ENCODE measurements at places on chromosomes 2 and 18.

- DNase-seq = no peak
Observed at GRCh38 chr2:84443477-84443876, 15.6 kb downstream of the SUCLG1 start.

GRCh38 chr2:235063471-235063961 is 111.7 kb downstream of the SH3BP4 start:
- DNase-seq = no peak

DNA sequence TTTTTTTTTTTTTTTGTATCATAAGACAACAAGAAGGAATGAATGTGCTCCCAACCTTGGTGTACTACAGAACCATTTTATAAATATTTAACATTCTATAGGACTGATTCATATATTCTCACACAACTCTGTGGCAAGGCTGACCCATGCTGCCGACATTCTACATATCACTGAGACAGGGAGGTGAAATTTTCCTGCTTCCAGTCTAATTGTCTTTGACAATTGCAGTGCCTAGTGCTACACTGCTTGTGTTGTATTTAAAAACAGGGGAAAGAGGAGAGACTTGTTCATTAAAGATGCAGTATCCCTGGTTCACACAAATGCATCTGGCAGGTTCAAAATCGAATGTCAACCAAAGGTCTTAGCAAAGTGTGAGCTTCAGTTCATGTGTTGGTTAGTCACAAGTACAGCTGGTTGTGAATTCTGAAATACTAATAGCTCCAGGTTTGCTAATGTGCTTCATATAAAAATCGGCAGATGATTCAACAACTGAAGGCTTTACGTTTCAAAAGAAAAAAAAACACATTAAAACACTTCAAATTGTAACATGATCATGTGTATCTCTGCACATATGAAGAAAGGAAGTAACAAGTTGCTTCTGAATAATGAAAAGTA is 130.8 kb downstream of the FIGN start:
- DNase-seq = no peak

DNA sequence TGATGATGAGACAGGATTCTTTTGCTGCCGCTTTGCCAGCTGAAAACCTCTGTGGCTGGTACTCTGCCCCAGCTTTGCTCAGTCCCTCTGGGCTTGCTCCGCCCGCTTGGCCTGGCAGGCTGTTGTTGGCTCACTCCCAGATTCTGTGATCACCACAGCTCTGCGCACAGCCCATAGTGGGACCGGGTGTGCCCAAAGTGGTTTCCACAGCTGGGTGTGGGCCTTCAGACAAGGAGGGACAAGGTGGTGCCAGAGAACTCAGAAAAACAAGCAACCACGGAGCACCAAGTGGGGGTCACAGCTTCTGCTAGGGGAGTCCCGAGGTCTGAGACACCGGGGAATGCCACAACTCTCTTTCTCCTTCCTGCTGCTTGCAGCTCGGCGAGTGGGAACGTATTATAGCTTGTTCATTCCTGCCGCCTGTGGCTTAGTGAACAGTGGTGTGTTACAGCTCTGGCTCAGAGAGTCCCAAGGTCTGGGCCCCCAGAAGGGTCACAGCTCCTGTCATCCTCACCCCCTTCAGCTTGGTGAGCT is 9.2 kb upstream of the KYNU start:
- DNase-seq = no peak

DNA sequence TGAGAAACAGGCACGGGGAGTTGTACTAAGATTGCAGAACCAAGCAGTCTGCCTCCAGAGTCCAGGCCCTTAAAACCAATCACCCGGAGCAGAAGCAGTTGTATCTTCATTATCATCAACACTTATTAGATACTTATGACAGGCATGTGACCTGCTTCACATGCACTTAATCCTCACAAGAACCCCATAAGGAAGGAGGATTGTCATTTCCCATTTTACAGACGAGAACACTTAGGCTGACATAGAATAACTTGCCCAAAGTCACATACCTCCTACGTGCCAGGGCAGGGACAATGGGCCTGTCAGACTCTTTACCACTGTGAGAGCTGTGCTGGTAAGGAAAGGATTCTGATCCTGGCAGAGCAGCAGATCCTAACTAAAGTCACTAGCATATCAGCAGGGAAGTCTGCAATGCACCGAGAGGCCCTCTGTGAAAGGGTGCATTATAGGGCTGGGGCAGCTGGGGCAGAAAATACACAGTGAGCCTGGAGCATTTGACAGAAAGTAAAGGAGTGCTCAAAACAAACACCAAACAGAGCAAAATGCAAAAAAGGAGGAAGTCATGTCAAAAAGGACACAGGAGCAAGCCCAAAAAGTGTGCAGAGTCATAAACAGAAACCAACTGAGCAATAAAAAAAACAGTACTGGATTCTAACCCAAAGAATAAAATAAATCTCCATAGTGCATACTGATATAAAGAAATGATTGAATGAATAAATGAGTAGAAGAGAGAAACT is 55.9 kb upstream of the SP3 start:
- DNase-seq = no peak

GRCh38 chr2:34012715-34013302 is 413.7 kb upstream of the FAM98A start:
- DNase-seq = peak; percentile 0

DNA sequence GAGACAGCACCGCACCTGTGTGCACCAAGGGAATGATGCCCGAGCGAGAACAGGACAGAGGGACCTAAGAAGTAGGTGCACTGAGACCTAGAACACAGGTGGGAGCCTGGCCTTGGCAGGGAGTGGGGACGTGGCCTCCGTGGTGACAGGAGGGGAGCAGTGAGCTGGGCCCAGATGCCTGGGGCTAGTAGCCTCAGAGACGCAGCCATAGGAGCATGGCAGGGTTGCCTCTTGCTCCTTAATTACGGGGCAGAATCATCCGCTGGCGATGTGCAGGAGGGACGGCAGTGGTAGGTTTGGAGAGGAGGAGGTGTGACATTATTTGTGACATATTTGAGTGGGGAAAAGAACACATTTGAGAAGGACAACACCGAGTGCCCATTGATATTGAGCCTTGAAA is 57.0 kb upstream of the HPCAL1 start:
- DNase-seq = no peak

DNA sequence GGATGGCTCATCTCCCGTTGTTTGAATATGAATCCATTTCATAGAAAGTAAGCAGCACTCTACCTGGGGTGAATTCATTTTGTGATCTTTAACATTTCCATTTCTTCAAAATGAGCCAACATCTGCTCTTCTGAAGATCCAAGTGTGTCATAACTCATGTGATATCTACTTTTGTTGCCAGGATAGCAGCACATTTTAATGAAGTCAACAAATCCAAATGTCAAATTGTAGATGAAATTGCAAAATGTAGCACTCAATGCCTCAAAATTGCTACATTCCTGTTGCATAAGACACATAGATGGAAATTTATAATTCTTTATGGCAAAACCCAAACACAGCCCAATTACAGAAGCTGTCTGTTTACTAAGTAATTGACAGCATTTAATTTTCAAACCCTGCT is 360.7 kb downstream of the TMX3 start:
- DNase-seq = no peak

GRCh38 chr2:63078852-63079606 is 28.4 kb downstream of the OTX1 start:
- no peak for DNase-seq

DNA sequence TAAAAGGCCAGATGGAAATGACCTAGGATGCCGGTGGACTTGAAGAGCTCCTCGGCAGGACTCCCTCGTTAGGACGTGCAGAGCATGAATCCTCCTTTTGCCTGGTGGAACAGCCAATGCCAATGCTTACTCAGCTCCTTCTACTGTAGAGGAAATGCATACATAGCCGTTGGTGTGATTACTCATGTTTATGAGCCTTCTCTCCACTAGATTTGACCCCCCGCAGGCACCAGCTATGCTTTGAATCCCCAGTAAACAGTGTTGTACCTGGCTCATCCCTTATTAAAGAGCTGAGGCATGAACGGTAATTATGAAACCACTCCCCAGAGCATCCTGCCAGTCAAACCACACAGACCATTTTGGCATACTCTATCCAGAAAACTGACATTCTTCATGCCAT is 172.8 kb downstream of the ANTXR1 start:
- no peak for DNase-seq

GRCh38 chr18:63249771-63250170 is 69.8 kb downstream of the BCL2 start:
- no peak for DNase-seq

- no peak for DNase-seq
Observed at GRCh38 chr2:220674033-220674432, 898.1 kb downstream of the EPHA4 start.

DNA sequence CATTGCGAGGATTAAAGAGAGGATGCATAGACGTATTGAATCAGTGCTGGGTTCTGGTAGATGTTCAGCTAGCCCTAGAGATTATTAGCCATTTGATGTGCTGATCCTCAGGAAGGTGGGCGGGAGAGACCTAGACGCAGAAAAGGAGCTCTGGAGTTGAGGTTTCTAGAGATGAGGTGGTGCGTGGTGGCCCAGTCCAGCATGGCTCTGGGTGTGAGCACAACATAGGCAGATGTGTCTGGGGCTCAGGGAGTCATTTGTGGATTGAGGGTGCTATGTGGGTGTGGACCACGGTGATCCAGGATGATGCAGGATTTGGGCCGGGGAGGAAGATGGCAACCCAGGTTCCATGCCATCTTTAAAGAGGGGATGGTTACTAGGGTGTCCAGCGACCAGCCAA is 102.1 kb downstream of the NEDD4L start:
- no peak for DNase-seq

GRCh38 chr18:2573408-2573807 is 2.1 kb downstream of the NDC80 start:
- DNase-seq = no peak

GRCh38 chr2:1985571-1985970 is 241.3 kb upstream of the PXDN start:
- DNase-seq = no peak

DNA sequence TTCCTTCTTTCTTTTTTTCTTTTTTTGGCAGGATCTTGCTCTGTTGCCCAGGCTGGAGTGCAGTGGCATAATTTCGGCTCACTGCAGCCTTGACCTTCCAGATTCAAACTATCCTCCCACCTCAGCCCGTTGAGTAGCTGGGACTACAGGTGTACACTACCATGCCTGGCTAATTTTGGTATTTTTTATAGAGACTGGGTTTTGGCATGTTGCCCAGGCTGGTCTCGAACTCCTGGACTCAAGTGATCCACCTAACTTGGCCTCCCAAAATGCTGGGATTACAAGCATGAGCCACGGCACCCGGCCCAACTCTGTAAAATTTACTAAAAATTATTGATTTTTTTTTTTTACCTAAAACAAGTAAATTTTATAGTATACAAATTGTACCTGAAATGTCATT is 360.8 kb downstream of the ALK start:
- no peak for DNase-seq

DNA sequence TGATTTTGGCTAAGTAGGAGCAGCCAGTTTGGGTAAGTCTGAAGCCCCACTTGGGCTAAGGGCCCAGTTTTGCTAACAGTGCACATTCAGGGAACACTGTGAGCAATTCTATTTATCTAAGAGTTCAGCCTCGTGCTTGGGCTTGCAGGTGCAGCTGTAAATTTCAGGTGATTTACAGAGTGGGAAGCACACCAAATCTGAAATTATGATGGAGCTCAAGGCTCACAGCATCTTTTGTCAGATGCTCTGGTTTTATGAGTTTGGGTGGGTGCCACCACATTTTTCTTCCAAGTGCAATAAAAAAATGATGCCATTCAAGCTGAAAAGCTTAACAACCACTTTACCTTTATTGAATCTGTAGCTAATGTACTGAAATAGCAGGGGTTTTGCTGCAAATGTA is 671.2 kb downstream of the LRRTM4 start:
- DNase-seq = no peak

GRCh38 chr18:62844850-62845643 is 129.7 kb downstream of the PHLPP1 start:
- DNase-seq = no peak

DNA sequence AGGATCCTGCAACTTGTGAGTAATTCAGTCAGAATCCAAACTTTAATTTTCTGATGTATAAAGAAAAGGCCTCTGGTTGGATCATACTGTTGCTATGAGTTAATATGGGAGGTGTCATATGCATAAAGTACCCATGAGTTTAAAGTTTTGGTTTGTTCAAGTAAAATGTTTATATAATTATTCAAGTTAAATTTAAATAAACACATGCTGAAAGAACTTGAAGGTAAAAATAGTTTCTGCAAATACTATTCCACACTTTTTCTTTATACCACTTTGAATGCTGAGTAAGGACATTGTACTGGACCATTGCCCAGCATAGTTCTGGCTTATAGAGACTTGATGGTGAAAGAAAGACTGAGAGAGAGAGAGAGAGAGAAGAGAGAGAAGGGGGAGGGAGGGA is 30.7 kb downstream of the PKP4 start:
- no peak for DNase-seq

GRCh38 chr2:8096484-8096883 is 585.4 kb upstream of the ID2 start:
- DNase-seq = no peak

GRCh38 chr2:239539776-239540100 is 138.9 kb upstream of the HDAC4 start:
- DNase-seq = no peak

- no peak for DNase-seq
Observed at GRCh38 chr18:79156327-79156726, 87.1 kb downstream of the ATP9B start.

DNA sequence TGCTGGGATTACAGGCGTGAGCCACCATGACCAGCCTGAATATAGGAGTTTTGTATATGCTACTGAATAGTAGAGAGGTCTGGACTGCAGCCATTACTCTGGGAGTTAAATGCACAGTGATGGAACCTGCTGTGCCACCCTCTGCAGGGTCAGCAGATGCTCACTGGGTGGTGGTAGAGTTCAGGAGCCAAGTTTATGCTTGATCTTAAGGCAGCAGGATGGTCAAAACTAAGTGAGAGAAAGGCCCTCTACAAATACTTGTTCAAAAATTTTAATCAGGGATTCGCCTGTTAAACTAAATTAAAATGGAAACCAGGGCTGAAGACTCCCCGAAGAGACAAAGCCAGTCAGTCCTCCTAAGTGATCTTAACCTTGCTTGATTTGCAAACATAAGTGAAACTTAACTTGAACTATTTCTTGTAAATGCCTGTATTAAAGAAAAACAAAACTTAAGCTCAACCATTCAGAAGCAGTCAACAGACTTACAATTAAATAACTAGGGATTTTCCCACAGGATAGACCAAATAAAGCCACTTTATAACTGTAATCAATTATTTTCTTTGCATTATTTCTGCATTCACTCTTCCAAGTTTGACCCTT is 4.2 kb upstream of the WDFY1 start:
- DNase-seq = no peak

DNA sequence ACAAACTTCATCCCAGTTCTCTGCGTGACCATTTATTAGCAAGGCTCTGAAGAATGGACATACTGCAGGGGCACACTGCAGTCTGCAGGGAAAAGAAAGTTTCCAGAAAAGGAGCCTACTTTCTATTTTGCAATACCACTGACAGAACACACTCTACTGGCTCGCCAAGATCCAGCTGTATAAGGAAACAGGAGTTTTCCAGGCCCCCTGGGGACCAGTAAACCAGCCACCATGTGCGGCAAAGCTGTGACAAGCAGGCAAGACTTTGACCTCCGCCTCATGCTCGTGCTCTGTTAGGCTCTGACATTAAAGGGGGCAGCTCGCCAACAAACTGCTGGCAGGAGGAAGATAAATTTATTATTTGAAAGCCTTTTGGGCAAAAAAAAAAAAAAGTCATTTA is 67.3 kb downstream of the CCBE1 start:
- no peak for DNase-seq

- no peak for DNase-seq
Observed at GRCh38 chr2:210667711-210668110, 111.3 kb downstream of the CPS1 start.
